Dermis lymphatic vessel endothelial cell (primary cell): ENCODE measurements at places on chromosomes 11 and 22. TPM values are rescaled to one million over a fixed set of nuclear protein-coding genes. Genes with fewer than 3 reads are reported as not detected.

SHANK3 gene
- total RNA-seq, result 9.4 and 17.3 TPM in 2 replicates

PANX3 gene
- total RNA-seq, result not detected in 2 replicates

CABP4 gene
- 1.5 and 2.0 TPM in 2 replicates for total RNA-seq

CSNK2A3 gene
- 2.6 and 4.0 TPM in 2 replicates for total RNA-seq

GRAMD4 gene
- 41.6 and 49.4 TPM in 2 replicates for total RNA-seq

DUSP8 gene
- 0.17 and 0.54 TPM in 2 replicates for total RNA-seq

OR6A2 gene
- under 0.01 TPM in 1 of 2 replicates, not detected in the other for total RNA-seq

OVCH2 gene
- total RNA-seq, result not detected in 2 replicates

HNRNPUL2 gene
- 8.8 and 9.6 TPM in 2 replicates for total RNA-seq
